ENCODE measurements at places on chromosomes 6 and 20. TPM values are rescaled to one million over a fixed set of nuclear protein-coding genes. Genes with fewer than 3 reads are reported as not detected.

- no peak for DNase-seq
These were observed 238.2 kb downstream of the ERMARD start for GRCh38 chr6:169989594-169989993.

GRCh38 chr20:60802676-60803075 is 449.4 kb upstream of the CDH4 start:
- DNase-seq, result no peak

- no peak for DNase-seq
These were observed 124.0 kb downstream of the OGFRL1 start for GRCh38 chr6:71412559-71413140.

- DNase-seq, result no peak
These were observed 38.6 kb downstream of the FOXP4 start for GRCh38 chr6:41584668-41585205.

- DNase-seq, result peak; percentile 80
These were observed 24.2 kb upstream of the TMX4 start for GRCh38 chr20:8043687-8044282.

DNA sequence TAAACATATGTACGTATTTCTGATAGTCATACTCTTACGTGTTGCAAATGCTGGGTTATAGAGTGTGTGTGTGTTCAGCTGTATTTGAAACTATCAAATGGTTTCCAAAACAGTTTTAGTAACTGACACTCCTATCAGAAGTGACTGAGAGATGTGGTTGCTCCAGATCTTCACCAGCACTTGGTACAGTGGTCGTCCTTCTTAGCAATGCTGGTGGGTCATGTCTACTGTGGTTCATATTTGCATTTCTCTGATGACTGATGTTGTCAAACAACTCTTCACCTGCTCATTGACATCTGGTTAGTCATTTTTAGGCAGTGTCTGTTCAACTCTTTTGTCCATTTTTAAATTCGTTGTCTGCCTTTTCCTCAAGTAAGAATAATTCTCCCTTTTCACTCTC is 259.3 kb downstream of the KIF16B start:
- no peak for DNase-seq

DNA sequence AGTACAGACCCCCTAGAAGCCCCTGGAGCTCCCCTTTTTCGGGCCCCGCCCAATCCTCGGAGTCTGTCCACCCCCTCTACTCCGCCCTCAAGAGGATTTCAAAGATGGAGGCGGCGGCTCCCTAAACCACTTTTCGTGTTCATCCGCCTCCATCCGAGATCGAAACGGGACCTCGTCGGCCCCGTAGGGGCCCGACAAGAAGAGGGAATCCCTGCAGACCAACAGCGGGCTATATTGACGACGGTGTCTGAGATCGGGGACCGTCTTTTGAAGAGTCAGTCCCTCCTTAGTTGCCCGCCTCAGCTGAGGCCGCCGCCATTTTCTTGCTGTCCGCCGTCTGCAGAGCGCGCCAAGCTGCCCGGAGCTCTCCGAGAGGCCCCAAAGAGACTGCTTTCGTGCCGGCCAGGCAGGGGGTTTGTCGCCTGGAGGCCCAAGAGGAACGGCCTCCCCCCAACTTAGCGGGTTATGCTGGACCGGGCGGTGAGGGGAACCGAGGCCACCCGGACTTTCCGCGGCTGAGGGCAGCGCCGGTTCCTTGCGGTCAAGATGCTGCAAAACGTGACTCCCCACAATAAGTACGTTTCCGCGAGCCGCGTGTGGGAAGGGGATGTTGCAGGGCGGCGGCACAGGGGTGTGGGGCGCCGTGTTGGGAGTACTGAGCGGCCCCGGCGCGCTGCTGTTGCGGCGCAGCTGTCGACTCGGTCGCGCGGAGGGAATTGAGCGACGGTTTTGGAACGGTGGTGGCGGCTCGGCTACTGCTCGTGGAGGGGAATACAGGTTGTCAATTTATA is 4.2 kb downstream of the BRD2 start:
- DNase-seq, result no peak

- peak; percentile 99 for DNase-seq
These were observed 70.2 kb downstream of the LYRM4 start for GRCh38 chr6:5190507-5190906.

DNA sequence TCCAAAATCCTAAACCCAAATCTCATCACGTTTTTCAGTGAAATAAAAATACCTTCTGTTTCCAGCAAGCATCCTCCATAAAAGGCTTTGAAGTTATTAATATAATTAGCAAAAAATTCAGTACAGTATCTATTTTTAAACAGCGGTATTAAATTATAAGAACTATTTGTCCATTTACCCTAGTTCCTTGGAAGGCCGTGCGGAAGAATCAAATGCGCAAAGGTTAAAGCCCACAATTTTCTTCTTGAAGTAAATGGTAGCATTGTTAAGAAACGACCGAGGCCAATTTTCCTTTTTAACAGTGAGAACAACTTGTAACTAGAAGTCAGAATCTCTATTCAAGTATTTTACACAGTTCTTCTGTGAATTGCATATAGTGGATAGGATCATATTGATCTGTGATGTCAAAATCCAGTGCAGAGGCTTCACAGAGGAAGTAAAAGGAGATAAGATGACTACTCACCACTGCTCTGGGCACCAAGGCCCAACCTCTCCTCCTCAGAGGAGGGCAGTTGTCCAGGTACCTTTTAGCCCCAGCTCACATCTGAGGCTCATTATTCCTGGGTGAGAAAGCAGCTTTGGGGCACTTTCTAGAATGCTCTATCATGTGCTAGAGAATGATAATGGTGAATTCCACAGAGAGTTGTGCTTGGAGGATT is 36.3 kb downstream of the TNFAIP3 start:
- no peak for DNase-seq

- DNase-seq, result peak; percentile 38
These were observed 857.6 kb upstream of the SLC35B3 start for GRCh38 chr6:9292975-9293374.

DNA sequence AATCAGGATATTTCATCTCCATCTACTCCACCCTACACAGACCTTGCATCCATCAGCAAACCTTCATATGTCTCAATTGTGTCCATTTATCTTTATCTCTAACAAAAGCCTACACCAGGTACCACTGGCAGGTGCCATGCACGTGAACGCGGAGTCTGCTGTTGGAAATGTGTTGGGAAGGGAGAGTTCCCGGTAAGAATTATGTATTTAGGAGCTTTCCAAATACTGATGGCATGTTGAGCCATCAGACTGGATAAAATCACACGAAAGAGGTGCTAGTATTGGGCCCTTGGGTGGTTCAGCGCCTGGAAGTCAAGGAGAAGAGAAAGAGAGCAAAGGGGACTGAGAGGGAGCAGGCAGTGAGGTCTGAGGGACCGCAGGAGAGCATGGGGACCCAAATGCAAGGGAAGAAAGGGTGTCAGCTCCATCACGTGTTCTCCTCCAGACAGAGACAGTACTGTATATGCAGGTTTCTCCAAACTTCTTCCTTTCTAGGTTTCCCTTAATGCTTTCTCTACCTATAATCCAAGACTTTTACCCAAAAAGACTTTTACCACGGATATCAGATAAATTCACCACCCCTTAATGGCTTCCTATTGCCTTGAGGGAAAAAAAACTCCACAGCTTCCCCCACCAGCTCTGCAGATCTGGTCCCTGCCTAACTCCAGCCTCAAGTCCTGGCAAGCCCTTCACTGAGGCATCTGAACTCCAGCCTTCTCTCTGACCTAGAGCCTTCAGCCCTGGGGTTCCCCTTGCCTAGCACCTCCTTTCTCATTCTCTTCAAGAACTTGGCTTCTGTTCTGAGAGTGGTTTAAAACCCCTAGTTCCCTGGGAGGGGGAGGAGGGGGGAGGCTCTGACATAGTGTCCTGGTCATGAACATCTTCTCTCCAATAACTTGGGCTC is 4.8 kb upstream of the ZNF217 start:
- DNase-seq, result no peak

DNA sequence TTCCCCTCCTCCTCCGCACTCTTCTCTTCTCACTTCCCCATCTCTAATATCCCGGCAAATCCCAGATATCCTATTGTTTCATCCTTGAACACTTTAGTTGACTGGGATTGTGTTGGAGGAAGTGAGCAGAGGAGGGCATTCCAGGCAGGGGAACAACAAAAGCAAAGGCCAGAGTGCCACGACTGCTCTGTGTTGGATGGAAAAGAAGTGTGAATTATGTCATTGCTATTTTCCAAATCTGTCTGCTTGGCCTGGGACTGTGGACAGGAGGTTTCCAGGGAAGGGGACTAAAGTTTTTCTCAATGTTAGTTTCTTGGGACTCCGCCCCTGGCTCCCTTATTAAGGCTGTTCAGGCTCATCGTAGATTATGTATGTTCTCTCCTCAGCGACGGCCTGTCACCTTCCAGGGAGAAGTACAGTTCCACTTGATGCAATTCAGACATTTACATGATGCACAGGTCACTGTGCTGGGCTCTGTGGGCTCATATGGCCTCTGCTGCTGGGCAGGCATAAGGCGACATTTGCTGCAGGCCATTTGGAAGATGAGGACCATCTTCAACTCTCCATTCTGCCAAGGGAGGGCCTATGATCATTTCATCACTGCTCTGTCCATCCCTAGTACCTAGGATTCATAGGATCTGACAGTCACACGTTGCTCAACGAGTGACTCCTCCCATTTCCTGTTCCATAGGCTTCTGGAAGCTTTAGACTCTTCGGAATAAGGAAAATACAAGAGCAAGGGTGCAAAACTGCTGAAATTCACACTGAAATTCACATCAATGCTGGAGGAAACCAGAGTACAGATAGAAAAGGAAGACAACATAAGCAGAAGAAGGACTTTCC is 99.1 kb upstream of the KCNK16 start:
- no peak for DNase-seq

DNA sequence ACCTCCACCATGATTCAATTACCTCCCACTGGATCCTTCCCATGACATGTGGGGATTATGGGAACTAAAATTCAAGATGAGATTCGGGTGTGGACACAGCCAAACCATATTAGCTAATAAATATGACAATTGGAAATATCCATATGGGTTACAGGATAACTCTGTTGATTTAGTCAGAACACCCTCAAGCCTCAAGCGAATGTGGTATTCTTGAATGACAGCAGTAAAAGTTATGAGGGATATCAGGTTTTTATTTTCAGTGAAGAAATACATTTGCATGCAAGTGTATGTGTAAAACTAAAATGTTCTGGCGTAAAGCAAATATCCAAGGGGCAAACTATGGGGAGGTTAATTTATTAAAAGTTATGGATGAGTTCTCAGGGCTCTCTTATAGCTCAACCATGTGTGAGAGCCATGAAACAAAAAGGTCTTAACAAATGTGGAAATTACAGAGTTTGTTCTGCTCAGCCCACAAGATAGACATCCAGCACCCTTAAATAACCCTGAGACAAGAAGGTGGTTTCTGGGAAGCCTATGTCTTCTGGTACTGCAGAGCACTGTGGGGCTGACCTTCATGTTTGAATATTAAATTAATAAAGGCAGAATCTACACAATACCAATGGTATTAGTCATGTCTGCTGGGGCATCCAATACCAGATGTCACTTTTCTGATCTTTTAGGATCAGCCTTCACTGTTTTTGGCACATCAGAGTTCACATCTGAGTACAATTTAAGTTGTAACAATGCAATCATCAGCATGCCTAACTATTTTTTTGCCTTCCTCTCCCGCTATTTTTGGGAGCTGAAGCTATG is 370.5 kb upstream of the RSPO3 start:
- peak; percentile 88 for DNase-seq

- DNase-seq, result no peak
These were observed 52.6 kb upstream of the SYNJ2 start for GRCh38 chr6:157929076-157929475.

DNA sequence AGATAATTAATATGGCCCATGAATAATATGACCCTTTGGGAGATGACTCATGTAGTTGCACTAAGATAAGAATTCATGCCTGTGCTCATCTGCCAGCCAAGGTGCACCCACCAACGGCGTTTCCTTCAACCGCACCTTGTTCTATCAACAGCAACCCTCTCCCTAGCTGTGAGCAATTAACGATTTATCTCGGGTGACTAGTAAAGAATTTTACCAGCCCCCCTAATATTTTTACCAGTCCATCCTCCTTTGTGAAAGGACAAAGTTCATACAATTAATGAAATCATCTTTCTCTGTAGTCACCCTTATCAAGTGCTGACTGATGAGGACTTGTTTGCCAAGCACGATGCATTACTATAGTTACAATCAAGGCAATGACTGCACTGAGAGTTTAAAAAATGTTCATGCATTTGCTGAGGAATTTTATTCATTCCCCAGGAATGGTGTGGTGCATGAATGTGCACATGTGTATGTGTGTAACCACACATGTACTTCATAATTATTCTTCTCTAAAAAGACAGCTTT is 118.7 kb downstream of the SMOC2 start:
- DNase-seq, result peak; percentile 84

- no peak for DNase-seq
These were observed 109.9 kb downstream of the PSMB1 start for GRCh38 chr6:170443151-170443662.

- DNase-seq, result no peak
These were observed 5.4 kb downstream of the SLC22A23 start for GRCh38 chr6:3451498-3451897.

GRCh38 chr6:37673436-37673835 is 24.2 kb downstream of the MDGA1 start:
- no peak for DNase-seq

DNA sequence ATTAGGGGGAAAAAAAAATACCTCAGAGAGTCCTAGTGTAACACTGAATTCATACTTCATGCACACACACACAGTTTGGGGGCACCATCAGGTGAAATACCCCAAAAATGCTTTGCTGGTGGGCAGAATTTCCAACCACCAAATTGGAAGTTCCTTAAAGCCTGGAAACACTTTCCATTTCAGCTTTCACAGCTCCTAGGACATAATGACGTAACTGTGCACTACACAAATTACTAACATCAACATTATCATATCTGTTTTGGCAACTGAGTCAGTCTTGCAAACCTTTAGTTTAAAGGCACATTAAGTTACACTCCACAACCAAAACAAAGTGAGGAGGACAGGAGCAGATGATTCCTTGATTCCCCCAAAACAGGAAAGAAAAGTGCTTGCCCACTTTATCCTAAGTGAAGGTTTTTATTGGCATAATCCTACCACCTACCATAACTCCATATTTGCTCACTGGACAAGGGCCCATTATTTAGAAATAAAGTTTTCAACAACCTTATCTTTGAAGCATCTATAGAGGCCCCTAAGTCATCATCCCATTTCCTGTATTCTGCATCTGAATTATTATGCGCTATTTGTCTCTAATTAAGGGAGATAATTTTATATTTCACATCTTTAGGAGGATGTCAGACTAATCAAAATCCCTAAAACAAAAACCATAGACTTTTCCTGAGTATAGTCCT is 3.4 kb downstream of the MBOAT1 start:
- DNase-seq, result peak; percentile 22

DNA sequence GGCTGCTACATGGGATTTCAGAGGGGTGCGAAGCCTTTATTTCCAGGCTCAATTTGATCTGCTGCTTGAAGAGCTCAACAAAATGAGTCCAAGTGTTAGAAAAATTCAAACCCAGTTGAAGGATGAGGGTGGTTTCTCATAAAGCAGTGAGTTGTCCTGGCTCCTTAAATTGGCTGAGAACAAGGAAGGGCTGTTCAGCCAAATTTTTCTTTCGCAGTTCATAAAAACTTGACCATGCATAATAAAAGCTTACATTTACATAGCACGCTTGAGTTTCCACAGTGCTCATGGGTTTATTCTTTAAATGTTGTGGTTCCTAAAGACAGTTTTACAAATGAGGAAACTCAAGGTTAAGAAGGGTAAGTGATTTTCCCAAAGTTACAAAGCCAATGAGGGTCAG is 174.4 kb upstream of the FOXA2 start:
- no peak for DNase-seq

DSP gene
- 4.3 TPM for total RNA-seq

DBNDD2 gene
- total RNA-seq, result 4.6 TPM

RAET1E gene
- 0.63 TPM for total RNA-seq

KCNQ5 gene
- 2.6 TPM for total RNA-seq

PKIB gene
- total RNA-seq, result 0.57 TPM

TFAP2C gene
- 0.08 TPM for total RNA-seq

COL21A1 gene
- total RNA-seq, result 29.5 TPM

FOXQ1 gene
- total RNA-seq, result 1.3 TPM

PTPRT gene
- total RNA-seq, result not detected

All from fibroblast of the aortic adventitia (primary cell).